Stimulated activated CD4-positive, alpha-beta T cell treated with anti-CD3 and anti-CD28 coated beads, TNF-alpha, amount 100 ng/mL, for 1 hour (primary cell): ENCODE measurements at places on chromosomes 4 and X.

DNA sequence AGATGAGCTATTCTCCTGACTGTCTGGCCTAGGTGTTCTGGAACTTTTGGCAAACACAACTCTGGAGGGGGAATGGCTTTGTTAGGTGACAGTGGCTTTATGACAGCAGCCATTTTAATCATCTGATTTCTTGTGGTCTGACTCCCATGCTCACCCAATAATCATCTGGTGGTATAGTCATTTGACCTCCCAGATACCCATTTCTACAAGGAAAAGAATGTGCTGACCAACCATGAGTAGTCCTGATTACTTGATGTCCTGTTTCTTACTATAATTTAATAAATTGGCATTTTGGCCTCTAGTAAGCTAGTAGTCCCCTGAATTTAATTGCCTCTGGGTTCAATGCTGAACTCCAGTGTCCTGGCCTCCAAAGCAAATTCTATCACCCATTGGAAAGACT, 109.9 kb upstream of the DUSP21 start:
- DNase-seq = no peak

- DNase-seq = no peak
Measured at GRCh38 chr4:84412062-84412461, 87.0 kb downstream of the NKX6-1 start.

GRCh38 chr4:181017038-181017437, 1226.2 kb upstream of the TENM3 start:
- no peak for DNase-seq

GRCh38 chrX:133297284-133297683, 79.1 kb upstream of the TFDP3 start:
- no peak for DNase-seq

GRCh38 chr4:6845027-6845426, 62.5 kb downstream of the KIAA0232 start:
- DNase-seq = no peak

- no peak for DNase-seq
Measured at GRCh38 chr4:57190601-57191481, 80.7 kb upstream of the IGFBP7 start.

- no peak for DNase-seq
Measured at GRCh38 chr4:7358100-7358735, 76.5 kb downstream of the PSAPL1 start.

DNA sequence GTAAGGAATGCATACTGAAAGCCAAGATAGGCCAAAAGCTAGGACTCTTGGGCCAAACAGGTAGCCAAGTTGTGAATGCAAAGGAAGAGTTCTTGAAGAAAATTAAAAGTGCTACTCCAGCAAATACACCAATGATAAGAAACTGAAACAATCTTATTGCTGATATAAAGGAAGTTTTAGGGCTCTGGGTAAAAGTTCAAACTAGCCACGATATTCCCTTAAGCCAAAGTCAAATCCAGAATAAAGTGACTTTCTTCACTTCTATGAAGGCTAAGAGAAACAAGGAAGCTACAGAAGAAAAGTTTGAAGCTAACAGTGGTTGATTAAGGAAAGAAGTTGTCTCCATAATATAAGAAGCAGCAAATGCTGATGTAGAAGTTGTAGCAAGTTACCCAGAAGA, 397.6 kb downstream of the PACRGL start:
- DNase-seq = no peak

GRCh38 chr4:14768449-14768848, 233.8 kb upstream of the CPEB2 start:
- no peak for DNase-seq

- no peak for DNase-seq
Measured at GRCh38 chr4:34676400-34676799, 1567.9 kb downstream of the ARAP2 start.

GRCh38 chr4:99404595-99405287, 30.4 kb downstream of the ADH7 start:
- DNase-seq = no peak

- no peak for DNase-seq
Measured at GRCh38 chr4:185693548-185694215, 118.3 kb downstream of the SORBS2 start.

GRCh38 chr4:3145234-3145924, 70.9 kb downstream of the HTT start:
- no peak for DNase-seq

DNA sequence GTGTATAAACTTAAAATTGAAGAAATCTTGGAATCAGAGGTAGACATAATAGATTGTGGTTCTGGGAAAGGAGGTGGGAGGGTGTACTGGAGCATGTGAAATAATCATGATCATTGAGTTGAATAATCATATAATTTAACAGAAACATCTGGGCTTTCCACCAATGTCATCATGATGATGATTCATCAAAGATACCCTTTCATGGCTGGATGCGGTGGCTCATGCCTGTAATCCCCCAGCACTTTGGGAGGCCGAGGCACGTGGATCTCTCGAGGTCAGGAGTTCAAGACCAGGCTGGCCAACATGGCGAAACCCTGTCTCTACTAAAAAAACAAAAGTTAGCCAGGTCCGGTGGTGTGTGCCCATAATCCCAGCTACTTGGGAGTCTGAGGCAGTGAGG, 6.7 kb upstream of the RUFY3 start:
- no peak for DNase-seq

DNA sequence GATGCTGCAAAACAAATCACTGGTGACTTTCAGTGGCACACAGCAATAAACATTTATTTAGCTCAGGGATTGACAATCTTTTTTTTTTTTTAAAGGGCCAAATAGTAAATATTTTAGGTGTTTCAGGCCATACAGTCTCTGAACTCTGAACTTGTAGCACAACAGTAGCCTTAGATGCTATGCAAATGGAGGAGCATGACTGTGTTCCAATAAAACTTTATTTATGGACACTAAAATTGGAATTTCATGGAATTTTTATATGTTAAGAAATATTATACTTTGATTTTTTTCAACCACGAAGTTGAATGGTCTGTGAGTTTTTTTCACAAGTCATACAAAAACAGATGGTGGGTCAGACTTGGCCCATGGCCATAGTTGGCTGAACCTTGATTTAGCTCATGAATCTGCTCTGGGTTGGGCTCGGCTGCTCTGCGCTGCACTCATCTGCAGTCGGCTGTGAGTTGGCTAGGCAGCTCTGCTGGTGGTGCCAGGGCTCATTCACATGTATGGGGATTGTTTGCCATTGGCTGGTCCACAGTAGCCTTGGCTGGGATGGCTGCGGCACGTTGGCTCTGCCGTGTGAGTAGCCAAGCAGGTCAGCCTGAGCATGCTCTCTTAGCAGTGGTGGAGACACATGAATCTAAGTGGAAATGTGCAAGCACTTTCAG, 231.7 kb upstream of the PGRMC2 start:
- no peak for DNase-seq

DNA sequence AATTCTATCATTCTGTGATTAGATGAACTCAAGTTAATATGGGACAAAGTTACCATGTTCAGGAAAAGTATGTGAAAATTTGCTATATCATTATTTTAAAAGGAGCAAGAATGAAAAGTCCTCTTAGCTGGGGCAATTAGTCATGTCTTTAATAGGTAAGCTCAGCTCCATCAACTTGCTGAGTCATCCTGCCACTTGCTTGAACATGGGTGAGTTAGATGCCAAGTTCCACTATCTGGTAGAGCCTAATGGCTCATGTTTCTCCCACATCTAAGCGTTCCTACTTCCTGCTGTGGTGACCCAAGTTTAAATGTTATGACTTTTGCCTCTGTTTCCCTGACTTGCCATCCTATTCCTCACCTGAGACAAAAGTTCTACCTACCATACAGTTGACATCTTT, 276.8 kb downstream of the ZNF674 start:
- DNase-seq = no peak

DNA sequence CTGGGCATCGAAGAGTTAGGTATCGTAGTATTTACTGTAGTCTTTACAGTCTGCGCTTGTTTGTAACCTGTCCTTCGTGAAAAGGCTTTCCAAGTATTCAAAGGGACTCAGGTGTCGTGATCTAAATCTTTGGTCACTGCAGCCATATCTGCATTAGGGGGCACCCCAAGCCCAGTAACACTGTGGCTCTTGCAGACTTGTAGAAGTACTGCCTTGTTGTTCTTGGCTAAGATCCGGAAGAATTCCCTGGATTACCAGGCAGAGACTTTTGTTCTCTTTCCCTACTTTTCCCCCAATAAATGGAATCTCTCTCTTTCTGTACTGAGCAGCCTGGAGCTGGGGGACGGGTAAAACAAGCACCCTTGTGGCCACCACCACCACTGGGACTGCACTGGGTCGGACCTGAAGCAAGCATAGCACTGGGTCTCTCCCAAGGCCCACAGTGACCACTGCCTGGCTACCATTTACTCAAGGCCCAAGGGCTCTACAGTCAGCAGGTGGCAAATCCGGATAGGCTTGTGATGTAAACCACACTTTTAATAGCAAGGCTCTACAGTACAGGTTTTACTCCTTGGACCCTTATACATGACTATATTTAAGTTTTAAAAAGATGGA, 12.0 kb downstream of the CXorf58 start:
- no peak for DNase-seq

DNA sequence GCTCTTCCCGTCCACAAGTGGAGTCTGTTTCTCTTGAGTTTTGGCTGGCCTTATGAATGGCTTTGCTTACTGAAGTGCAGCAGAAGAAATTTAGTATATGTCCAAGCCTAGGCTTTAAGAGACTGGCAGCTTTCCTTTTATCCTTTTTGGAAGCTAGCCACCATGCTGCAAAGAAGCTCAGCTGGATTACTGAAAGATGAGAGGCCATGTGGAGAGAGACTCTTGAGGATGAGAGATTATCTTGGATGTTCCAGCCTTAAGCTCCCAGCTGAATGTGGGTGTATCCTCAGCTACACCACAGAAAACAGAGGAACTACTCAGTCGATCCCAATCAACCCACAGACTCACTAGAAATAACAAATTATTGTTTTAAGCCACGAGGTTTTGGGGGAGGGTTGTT, 12.5 kb downstream of the CCNG2 start:
- DNase-seq = no peak

GRCh38 chr4:15427701-15428100, at the start of gene C1QTNF7:
C1QTNF7 (plus strand) TSS chr4:15428033; CDS start chr4:15435744, 7,711 bp downstream.
- DNase-seq = no peak

DNA sequence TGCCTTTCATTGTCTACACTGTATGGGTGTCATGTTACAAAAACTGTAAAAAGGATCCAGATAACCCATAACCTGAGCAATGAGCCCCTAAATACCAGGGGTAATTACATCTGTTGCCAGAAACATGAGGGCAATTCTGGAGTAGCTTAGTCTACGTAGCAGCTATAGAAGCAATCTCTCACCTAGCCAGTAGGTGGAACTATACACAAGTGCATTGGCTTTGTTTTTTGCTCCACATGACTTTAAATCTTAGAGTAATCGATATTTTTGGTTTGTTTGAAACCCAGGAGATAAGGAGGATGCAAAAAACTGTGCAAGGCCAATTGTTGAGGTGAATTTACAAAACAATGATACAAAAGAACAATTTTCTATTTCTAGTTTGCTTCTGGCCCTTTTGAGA, 57.5 kb downstream of the GPR82 start:
- no peak for DNase-seq

- DNase-seq = no peak
Measured at GRCh38 chrX:77014377-77015372, 432.5 kb upstream of the FGF16 start.

DNA sequence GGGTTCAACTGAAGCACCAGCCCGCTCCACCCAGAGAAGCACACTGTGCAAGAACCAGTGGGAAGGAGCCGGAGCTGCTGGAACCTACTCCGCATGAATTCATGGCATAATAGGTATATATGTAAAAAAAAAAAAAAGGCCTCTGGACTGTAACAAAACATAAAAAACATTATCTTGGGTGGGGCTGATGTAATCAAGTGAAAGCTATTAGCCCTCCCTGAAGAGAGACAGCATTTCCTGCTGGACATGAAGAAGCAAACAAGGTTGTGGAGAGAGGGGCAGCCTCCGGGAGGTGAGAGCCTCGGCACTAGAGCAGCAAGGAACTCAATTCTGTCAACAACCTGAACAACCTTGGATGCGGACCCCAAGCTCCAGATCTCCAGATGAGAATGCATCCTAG, 50.7 kb downstream of the PLAC1 start:
- no peak for DNase-seq

- no peak for DNase-seq
Measured at GRCh38 chr4:35697210-35697736, 547.0 kb downstream of the ARAP2 start.

GRCh38 chrX:1743105-1743504, 128.2 kb downstream of the ASMT start:
- DNase-seq = no peak

DNA sequence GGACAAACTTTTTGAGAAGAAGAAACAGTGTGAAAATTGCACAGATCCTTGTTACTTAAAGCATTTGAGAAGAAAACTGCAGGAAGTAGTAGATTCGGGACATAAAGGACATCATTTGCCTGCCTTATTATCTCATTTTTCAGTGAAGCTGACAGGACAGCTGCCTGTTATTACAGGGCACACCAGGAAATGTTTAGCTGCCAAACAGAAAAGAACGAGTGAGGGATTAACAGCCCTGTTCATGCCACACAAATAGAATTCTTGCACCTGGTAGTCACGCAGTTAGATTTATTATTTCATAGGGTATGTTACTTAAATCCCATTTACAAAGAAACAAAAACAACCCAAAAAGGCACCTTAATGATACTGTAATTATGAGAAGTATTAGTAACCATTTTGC, 100.6 kb downstream of the CHIC2 start:
- no peak for DNase-seq

DNA sequence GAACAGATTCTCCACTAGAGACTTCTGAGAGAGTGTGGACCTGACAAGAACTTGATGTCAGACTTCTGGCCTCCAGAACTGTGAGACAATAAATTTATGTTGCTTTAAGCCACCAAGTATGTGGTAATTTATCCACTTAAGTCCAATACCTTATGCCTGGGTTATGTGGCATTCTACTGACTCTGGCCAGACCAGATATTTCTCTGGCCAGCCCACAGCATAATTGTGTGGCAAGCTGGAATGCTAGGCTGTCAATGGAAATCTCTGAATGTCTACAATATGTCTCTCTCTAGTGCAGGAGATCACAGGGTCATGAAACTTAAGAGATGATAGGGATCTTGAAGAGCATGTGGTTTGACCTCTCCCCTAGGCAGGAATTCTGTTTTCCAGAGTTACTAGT, 251.0 kb downstream of the ZNF674 start:
- no peak for DNase-seq

DNA sequence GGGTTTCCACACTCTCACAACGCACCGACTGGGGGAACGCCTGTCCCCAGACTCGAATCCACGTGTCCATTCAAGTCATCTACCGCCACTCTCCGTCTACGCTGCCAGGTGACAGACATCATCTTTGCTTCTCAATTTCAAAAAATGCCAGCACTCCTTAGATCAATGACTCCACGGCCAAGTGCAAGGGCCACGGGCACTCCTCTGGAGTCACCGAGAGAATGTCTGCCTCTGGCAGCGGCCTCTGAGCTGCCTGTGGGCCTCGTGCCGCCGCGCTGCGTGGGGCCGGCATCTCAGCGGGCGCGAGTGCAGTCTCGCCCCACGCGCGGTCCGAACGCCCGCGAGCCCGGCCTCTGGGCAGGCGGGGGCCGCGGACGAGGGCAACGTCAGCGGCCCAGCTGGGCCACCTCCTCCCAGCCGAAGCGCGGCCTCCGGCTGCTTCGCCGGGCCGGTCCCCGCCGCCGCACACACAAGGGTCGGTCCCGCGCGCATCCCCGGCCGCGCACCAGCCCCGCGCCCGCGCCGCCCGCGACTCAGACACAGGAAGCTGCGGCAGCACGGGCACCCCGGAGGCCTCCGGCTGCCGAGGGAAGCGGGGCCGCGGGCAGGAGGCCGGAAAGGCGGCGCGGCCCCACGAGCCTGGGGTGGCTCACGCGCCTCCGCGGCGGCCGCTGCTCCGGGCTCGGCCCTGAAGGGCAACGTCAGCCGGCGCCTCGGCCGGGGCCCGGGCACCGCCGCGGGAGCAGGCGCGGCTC, 450 bp downstream of the ACSL1 start:
- peak; percentile 18 for DNase-seq

- no peak for DNase-seq
Measured at GRCh38 chr4:61533140-61533539, 333.0 kb downstream of the ADGRL3 start.
